ENCODE measurements at places on chromosomes 5 and 9.

GRCh38 chr9:31470051-31470450 lies 914.4 kb upstream of the ACO1 start:
- no peak for DNase-seq

DNA sequence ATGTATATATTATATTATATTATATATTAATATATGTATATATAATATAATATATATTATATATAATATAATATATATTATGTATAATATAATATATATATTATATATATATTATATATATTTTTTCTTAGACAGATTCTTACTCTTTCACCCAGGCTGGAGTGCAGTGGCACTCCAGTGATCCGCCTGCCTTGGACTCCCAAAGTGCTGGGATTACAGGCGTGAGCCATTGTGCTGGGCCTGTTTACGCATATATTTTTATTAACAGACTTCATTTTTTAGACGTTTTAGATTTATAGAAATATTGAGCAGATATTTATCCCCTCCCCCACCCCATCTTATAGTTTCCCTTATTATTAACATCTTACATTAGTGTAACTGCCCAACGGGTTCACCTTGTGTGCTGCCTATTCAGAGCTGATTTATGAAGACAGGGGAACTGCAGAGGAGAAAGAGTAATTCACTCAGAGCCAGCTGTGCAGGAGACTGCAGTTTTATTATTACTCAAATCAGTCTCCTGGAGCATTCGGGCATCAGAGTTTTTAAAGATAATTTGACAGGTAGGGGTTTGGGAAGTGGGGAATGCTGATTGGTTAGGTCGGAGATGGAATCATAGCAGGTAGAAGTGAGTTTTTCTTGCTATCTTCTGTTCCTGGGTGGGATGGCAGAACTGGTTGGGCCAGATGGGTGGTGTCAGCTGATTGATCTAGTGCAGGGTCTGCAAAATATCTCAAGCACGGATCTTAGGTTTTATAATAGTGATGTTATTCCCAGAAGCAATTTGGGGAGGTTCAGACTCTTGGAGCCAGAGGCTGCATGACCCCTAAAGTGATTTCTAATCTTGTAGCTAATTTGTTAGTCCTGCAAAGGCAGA lies 93.4 kb downstream of the UNC13B start:
- no peak for DNase-seq

- DNase-seq = no peak
These were observed 132.5 kb downstream of the OLFM1 start for GRCh38 chr9:135219676-135220600.

DNA sequence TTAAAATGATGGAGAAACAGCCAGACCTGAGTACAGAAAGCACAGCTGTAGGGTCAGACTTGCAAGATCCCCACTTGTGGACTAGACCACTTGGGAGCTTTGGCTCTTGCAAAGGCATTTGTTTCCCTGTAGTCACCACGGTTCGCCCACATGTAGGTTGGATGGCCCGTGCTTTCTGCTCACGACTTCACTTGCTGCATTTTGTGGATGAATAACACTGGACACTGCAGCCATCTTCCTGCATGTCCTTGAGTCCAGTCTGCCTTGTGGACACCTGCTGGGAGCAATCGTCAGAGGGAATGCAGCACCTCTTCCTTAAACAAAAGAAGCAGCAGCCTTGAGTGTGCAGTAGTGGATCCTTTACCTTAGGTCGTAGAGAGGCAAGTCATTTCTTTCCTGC lies 372.9 kb upstream of the IRX2 start:
- DNase-seq = no peak

- no peak for DNase-seq
These were observed 41.9 kb downstream of the TMEM215 start for GRCh38 chr9:32825203-32825602.

All from AG09319 (cell line).